Thoracic aorta (tissue), 2 donors: ENCODE measurements at places on chromosomes 11 and 22. TPM values are rescaled to one million over a fixed set of nuclear protein-coding genes. Genes with fewer than 3 reads are reported as not detected.

The MS4A4E gene
- total RNA-seq, result 13.9 TPM

DNA sequence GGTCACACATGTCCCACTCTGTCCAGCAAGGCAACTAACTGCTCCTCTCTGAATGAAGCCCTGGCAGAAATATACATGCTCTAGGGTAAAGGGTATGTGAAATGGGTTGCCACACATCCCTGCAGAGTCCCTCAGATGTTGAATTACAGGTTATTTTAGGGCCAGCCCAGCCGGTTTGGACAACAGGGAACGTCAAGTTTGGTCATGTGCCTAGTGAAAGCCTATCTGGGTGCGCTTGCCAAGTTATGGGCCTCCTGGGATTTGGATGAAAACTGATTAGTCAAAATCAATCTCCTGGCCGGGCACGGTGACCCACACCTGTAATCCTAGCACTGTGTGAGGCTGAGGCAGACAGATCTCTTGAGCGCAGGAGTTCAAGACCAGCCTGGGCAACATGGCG lies 10.4 kb downstream of the AP1B1 start:
- no peaks in the 10 kb centered on the region for H3K27me3 ChIP-seq
- H3K27ac ChIP-seq, result no peak overlapping the region
- no peak overlapping the region for H3K4me3 ChIP-seq
- DNase-seq, result no peak

GRCh38 chr11:34188181-34188580 lies 82.8 kb downstream of the NAT10 start:
- no peak for DNase-seq
- no peak overlapping the region for H3K4me3 ChIP-seq
- H3K27me3 ChIP-seq, result no peaks in the 10 kb centered on the region
- H3K27ac ChIP-seq, result no peak overlapping the region
- no peaks in the 10 kb centered on the region for H3K36me3 ChIP-seq

GRCh38 chr11:102886999-102887398 lies 12.2 kb upstream of the MMP12 start:
- no peak overlapping the region for H3K27ac ChIP-seq
- no peak overlapping the region for H3K4me3 ChIP-seq
- no peaks in the 10 kb centered on the region for H3K36me3 ChIP-seq
- H3K4me1 ChIP-seq, result no peaks in the 10 kb centered on the region

- H3K36me3 ChIP-seq, result no peaks in the 10 kb centered on the region
- H3K4me1 ChIP-seq, result peaks cover 22% of the 10 kb centered on the region
- no peaks in the 10 kb centered on the region for H3K27me3 ChIP-seq
- H3K4me3 ChIP-seq, result peak overlapping the region; percentile 80
- no peak for DNase-seq
Measured at GRCh38 chr11:111539426-111540113, 950 bp upstream of the LAYN start.

DNA sequence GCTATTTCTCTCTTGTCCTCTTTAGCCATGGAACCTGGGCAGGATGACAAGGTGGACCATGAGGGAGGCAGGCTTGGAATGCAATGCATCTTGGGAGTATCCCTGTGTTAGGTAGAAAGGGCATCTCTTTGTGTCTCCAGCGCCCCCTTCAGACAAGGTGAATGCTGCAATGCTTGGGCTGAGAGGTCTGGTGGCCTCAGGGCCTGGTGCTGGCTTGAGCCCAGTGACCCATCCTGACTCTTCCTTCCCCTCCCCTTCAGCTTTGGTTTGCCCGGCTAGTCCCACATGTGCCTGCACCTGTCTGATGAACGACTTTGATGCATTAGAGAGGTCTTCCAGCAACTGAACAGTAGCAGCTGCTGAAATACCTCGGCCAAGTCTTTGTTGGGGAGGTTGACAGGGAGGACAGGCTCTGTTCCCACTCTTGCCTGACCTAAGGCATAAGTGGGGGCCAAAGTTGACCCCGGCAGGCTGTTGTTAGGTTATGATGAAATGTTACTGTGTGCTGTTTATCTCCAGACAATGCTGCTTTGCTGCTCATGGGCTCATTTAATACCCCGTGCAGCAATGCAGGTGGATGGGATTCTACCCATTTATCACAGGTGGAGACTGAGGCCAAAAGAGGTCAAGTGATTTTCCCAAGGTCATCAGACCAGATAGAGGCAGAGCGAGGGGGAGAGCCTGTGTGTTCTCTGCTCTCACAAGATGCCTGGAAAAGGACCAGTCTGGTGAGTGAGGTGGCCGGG lies 22.5 kb downstream of the MYO18B start:
- no peaks in the 10 kb centered on the region for H3K27me3 ChIP-seq
- no peak overlapping the region for H3K27ac ChIP-seq
- DNase-seq, result no peak
- peaks cover 11% of the 10 kb centered on the region for H3K4me1 ChIP-seq

- peaks cover 7% of the 10 kb centered on the region for H3K4me1 ChIP-seq
- no peaks in the 10 kb centered on the region for H3K36me3 ChIP-seq
- peak; percentile 87 for DNase-seq
Measured at GRCh38 chr11:111911563-111912401, at the start of gene CRYAB. CRYAB (minus strand) TSS chr11:111911770; CDS start chr11:111911724, 46 bp downstream.

GRCh38 chr11:86785576-86785975 lies 14.8 kb upstream of the PRSS23 start:
- no peaks in the 10 kb centered on the region for H3K36me3 ChIP-seq
- H3K27ac ChIP-seq, result no peak overlapping the region
- H3K27me3 ChIP-seq, result no peaks in the 10 kb centered on the region

The STX5 gene
- total RNA-seq, result 32.0 TPM

- no peak overlapping the region for H3K27ac ChIP-seq
- no peak overlapping the region for H3K4me3 ChIP-seq
Measured at GRCh38 chr11:42319921-42320320, 860.5 kb upstream of the LRRC4C start.

The OR6T1 gene
- not detected for total RNA-seq

The MYRF gene
- total RNA-seq, result 5.1 TPM

GRCh38 chr11:108144615-108145014 lies 23.2 kb downstream of the ACAT1 start:
- H3K4me3 ChIP-seq, result no peak overlapping the region
- no peaks in the 10 kb centered on the region for H3K27me3 ChIP-seq
- DNase-seq, result no peak

DNA sequence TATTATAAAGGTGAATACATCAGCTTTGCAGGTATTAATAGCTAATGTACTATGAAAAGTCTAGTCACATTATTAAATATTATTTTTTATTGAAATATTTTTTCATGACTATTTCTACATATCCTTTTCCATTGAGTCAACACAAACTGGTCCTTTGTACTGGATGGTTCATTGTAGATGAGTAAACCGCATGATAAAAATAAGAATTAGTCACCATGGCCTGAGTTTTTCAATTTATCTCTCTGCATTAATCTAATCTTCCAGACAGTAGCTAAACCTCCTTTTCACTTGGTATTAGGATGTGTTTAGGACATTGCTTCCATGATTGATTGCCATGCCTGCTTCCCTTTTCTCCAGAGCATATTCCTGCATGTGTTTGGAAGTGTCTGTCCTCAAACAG lies 439.4 kb upstream of the ARHGAP42 start:
- no peaks in the 10 kb centered on the region for H3K36me3 ChIP-seq
- DNase-seq, result no peak
- H3K4me1 ChIP-seq, result no peaks in the 10 kb centered on the region
